Stimulated activated CD4-positive, alpha-beta T cell treated with anti-CD3 and anti-CD28 coated beads, Interleukin-4, amount 100 ng/mL, for 24 hours (primary cell): ENCODE measurements at places on chromosomes 1 and 21.

DNA sequence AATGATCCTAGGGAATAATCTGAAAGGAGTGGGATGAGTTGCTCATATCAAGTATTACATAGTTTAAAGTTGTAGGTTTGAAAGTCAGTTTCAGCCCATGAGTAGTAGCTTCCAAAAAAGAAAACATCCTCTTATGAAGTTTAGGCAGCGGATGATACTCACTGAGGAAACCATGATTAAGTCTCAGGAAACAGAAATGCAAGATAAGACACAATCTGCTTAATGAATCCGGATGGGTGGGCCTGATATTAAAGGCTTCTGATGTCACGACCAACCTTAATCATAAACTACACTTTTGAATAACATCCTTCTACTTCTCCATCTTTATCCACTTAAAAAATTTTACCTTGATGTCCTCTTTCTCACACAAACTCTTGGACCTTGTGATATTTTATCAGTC is 61.8 kb downstream of the S1PR1 start:
- no peak for DNase-seq

- no peak for DNase-seq
Observed at GRCh38 chr1:61109158-61109557, 26.8 kb downstream of the NFIA start.

DNA sequence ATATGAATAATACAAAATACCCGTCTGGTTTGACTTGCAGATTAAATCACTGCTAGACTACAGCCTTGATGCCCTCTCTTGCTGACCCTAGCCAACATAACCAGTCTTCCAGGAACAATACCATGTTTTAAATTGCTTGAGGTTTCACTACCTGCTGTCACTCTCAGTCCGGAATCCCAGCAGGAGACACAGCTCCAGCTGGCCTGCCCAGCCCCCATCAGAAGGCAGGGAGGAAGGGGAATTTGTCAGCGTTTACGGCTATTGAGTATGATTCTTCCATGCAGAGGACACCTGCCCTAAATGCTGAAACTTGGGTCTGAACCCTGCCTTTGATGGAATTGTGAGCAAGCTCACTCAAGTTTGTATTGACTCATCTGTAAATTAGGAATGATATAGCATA is 33.0 kb downstream of the ZNF496 start:
- no peak for DNase-seq

DNA sequence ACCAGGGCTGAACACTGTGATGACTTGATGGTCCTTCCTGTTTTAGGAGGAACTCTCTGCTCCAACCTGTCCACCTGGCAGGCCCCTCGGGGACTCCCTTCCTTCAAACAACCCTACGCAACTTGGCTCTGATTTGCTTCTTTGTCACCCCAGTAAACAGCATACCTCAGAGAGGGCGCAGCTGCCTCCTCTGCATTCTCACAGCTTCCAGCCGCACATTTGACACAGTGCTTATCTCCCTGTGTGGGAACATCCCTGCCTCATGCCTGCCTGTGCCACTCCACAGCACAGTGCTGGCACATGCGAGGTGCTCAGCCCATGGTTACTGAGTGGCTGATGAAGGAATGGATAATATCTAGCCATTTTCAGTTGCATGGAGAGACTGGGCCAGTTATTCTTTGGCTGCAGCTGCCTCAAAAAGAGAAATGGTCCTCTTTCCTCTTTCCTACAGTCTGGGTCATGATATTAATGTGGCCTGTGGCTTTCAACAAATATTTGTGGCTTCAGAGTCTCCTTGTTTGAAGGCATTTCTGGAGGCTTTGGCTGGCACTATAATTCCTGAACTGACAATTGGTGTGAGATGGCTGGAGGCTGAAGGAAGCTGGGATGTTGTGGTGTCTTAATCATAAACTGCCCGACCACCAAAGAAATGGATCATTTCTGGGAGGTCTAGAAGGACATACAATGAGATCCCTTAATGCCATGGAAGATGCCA is 77.9 kb downstream of the TENT5C start:
- DNase-seq, result no peak

DNA sequence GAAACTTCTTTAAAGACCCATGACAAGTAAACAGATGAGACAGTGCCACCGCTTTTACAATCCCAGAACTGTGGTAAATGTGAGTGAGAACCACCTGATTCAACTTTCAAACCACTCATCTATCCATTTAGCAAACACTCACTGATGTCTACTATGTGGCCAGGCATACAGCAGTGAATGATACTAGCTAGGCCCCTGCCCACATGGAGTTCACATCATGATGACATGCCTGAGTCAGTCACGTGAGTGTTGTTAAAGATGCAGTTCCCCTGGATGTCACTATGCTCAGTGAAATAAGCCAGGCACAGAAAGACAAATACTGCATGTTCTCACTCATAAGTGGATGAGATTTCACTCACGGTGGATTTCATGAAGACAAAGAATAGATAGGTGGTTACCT is 28.4 kb downstream of the STX6 start:
- DNase-seq, result peak; percentile 21

- no peak for DNase-seq
Observed at GRCh38 chr1:242824435-242824834, 299.9 kb upstream of the PLD5 start.

DNA sequence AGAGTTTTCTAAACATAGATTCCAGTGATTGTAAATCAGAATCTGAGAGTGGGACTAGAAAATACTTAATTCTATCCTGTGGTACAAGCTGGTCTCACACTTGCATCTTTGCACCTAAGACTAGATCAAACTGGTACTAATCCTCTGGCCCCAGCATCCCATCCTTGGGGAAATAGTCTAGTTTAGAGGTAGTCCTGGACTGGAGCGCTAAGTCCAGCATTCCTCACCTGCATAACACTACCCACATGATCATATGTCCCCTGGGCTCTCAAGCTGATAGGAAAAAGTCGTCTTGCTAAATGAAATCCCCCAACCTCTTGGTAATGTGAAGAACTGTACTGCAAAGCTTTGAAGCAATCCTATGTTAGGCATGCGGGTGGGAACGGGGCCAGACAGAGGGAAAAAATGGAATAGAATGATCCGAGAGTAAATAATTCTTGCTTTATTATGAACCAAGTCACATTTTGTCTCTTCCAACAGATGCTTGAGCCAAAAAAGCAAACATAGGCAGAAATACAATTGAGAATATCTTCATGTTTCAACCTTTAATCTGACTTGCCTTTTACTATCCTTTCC is 4.8 kb downstream of the COX20 start:
- DNase-seq, result no peak

- no peak for DNase-seq
Observed at GRCh38 chr1:216390956-216391355, 32.3 kb downstream of the USH2A start.

DNA sequence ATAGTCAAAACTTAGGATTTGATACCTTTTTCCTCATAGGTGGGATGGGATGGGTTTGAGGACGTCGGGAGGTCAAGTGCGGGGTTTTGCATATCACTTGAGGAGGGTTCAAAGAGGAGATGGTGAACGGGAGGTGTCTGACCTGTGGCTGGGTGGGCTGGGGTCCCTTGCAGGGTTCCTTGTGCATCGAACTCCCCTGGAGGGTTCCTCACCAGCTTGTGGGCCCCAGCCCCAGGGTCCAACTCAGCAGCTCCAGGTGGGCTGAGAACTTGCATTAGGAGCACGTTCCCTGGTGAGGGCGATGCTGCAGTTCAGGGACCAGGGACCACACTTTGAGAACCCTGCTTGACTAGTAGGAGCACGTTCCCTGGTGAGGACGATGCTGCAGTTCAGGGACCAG is 23.2 kb downstream of the TRPM2 start:
- no peak for DNase-seq

DNA sequence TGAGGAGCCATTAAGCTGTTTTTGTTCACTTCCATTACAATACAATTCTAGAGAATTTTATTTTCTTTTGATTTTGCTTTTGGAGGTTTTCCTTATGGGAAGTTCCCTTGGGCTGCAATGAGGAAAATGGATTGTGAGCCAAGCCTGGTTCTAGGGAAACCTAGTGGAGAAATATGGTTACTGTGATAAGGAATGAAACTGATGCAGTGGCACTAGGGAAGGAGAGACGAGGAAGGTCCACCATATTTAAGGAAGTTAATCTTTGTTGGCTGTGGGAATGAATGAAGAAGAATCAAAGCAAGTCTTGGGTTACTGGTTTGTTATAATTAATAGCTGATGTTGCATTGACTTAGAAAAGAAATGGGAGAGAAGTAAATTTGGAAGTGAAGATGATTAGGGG is 28.4 kb downstream of the CHML start:
- DNase-seq, result no peak
